ENCODE measurements at places on chromosomes 1 and 21. TPM values are rescaled to one million over a fixed set of nuclear protein-coding genes. Genes with fewer than 3 reads are reported as not detected.

LRRC47 gene
- total RNA-seq = 33.9 TPM

LRRN2 gene
- not detected for total RNA-seq

IKBKE gene
- total RNA-seq = 4.5 TPM

RSPH1 gene
- 0.11 TPM for total RNA-seq

GORAB gene
- total RNA-seq = 4.9 TPM

TNFSF18 gene
- total RNA-seq = not detected

GRCh38 chr1:158037008-158037865 is 43.8 kb downstream of the KIRREL1 start:
- no peak for DNase-seq

DNA sequence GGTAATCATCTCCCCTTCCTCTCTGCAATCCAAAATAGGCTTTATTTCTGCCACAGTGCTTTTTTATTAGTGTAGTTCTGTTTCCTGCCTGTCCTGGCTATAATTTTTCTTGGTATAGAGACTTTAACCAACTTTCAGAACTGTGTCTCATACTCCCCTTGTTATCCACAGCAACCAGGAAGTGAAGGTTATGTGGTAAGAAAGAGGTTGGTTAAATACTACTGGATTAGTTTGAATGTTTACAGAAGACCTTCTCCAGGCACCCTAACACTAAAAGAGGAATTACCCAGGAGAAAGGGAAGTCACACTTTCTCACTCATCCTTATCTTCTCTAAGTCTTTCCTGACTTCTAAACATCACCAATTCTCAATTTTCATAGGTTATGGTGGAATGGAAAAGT is 17.8 kb upstream of the TNFSF4 start:
- no peak for DNase-seq

DNA sequence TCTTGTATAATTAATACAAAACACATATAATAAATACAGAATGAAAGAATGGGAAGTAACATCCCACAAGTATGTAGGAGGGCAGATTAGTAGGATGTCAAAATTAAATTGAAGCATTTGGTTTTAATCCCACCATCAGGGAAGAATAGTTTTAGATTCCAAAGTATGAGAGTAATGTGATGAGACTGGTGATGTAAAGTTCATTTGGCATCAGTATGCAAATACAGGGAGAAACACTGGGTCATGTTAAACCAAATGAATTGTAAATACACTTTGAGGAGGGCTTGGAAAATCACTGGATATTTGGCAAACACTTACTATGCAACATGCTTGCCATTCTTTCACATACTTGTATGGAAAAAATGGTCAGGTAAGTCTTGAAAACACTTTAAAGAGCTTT is 358.8 kb downstream of the DPYD start:
- no peak for DNase-seq

- DNase-seq = no peak
Observed at GRCh38 chr1:114552106-114552639, 29.2 kb downstream of the BCAS2 start.

GRCh38 chr1:17047924-17048323 is 5.9 kb downstream of the SDHB start:
- no peak for DNase-seq

DNA sequence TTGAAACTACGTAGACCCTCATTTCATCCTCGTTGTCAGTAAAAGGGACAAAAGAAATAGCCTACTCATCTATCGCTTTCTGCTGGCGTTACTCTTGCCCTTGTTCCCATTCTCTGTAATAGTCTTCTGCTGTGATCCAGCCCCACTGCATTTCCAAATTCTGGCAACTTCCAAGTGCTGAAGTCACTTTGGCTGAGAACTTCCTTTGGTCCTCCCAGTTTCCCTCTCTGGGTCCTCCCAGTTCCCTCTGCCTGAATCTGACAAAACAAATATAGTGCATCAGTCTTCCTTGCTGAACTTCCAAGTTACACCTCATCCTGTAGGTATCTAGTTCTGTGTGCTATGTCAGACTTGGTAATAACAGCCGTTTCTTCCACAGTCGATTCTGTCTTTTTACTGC is 47.0 kb upstream of the PLA2G4A start:
- no peak for DNase-seq

GRCh38 chr1:82704393-82704792 is 903.7 kb downstream of the ADGRL2 start:
- no peak for DNase-seq

GRCh38 chr1:233662575-233663304 is 48.8 kb downstream of the KCNK1 start:
- no peak for DNase-seq

DNA sequence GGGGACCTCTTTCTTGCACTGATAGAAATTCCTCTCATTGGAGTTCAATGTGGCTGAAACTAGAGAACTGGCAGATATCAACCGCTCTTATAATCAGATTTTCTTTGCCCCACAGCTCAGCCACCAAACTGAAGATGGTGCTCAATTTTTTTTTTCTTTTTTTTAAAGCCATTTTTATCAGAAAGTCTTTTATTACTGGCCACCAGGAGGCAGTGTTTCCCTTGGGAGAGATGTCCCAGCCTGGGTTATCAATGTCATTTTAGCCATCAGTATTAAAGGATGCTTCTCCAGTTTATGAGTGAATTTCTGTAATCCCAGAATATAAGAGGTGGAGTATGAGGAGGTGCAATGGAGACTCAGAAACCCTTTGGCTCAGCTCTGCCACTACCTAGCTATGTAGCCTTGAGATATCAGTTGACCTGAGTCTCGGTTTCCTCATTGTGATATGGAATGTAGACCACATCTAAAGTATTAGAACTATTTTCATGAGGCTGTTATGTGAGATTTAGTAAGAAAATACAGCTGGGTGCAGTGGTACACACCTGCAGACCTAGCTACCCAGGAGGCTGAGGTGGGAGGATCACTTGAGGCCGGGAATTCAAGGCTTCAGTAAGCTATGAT is 27.6 kb downstream of the CD244 start:
- no peak for DNase-seq

- no peak for DNase-seq
Observed at GRCh38 chr1:64343105-64343822, 126.7 kb upstream of the CACHD1 start.

DNA sequence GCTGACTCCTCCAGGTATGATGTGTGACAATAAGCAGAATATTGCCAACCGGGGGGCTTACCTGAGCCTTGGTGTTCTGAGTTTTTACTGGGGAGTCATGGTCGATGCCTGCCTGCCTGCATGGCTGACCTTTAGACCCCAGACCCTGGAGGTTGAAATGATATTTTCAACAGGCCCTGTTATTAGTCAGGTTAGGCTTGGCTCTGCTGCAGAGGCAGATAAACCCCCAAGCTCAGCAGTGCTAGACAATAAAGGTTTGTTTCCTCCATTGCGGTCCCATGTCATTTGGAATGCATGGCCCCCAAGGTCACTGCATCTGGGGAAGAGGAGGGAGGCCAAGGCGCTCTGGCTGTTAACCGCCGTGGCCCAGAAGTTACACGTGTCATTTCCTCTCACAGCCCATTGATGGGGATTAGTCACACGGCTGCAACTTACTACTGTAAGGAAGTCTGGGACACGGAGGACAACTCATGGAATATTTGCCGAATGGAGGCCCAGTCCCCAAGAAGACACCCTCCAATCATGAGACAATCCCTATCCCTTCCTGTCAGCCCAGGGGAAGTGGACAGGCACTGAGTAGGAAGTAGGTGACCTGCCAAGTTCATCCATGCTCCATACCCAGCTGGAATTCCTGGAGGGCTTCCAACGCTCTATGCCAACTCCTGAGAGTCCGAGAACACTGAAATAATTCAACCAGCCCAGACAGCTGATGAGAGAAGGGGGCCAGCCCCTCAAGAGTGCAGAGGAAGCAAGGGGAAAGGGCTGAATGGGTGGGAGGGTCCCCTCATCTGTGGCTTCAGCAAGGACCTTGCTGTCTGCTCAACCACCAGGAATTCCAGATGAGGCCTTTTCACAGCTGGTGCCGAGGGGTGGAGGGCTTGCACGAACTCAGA is 97.3 kb downstream of the TAS1R2 start:
- no peak for DNase-seq

DNA sequence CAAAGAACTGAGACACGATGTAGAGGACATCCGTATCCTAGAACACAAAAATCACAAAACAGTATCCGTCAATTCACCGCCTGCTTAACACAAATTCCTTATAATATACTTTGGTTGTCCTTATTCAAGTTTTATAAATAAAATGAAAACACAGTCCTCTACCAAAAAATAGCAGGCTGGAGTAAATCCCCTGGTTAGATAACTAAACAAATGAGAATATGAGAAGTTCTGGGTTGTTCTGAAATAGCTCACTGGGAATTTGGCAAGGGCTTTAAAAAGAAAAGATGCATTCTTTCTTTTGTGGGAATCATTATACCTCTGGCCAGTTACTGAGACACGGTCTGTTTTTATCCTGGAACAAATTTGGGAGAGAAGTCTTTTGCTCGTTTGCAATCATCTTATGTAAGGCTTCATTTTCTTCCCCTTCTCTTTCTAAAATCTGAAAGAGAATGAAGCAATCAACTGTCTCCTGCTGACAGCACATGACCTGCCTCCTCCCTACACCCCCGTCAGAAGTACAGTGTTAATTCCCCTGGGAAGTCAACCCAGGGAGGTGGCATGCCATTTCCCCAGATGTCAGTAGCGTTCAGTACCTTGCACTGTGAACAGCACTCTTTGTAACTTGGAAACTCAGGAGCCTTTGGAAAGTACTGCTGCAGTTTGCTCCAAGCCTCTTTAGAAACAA is 37.1 kb upstream of the RAP1GAP start:
- no peak for DNase-seq

- DNase-seq = peak; percentile 42
Observed at GRCh38 chr21:41964171-41964570, 10.4 kb upstream of the C2CD2 start.

GRCh38 chr21:42864815-42865775 is 14.2 kb downstream of the WDR4 start:
- DNase-seq = no peak

GRCh38 chr1:162977944-162978568 is 91.1 kb upstream of the RGS4 start:
- DNase-seq = no peak

DNA sequence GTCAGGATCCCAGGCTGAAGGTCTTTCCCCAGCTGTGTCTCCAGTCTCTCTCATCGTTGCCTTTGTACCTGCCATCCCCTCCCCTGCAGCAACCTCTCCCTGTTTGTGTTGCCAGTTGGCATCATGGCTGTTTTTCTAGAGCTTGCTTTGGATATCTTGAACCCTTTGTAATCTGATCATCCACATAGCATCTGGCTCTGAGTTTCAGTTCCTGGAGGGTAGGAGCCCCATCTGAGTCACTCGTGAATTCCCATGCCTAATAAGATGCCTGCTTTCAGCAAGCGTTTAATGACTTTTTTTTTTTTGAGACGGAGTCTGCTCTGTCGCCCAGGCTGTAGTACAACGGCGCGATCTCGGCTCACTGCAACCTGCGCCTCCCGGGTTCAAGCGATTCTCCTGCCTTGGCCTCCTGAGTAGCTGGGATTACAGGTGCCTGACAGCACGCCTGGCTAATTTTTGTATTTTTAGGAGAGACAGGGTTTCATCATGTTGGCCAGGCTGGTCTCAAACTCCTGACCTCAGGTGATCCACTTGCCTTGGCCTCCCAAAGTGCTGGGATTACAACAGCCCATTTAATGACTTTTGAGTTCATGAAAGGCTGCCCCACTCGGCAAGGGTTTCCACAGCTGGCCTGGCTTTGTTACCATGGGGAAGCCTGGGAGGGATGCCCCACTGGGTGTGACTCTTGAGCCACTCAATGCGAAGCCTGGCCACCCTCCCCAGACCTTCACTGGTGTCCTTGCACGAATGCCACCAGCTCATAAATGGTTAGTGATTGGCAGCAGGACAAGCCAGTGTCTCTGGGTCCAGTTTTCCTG is 11.9 kb downstream of the ALPL start:
- no peak for DNase-seq

GRCh38 chr21:15057285-15057684 is 7.5 kb downstream of the NRIP1 start:
- DNase-seq = no peak

DNA sequence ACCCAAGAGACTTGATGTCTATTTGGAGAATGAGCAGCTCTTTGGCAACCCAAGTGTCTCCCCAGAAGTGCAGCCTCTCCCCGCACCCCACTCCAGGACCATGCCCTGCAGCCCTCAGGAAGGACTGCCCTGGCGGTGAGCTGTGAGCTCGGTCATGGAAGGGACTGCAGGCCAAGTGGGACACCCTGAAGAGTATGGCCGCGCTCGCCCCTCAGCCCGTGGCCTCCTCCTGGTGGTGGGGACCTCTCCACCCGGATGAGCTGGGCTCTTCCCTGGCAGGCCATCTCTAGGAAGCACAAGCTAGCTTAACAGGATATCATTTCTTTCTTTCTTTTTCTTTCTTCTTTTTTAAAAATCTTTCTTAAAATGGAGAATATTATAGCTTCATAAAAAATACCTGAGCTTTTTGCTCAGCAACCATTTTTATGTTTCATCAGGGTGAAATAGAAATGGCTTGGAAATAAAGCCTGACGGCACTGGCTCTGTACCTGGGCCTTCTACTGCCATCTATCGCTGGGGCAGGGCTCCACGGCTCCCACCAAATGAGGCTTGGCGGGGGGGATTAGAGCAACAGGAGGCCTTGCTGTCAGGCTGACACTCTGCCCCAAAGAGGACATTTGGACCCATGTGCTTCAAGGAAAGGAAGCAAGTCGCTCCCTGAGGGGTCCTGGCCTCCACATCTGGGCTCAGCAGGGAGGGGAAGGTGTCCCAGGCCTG is 296.2 kb upstream of the VAMP3 start:
- no peak for DNase-seq

GRCh38 chr1:232137066-232137465 is 492.9 kb downstream of the SIPA1L2 start:
- no peak for DNase-seq

DNA sequence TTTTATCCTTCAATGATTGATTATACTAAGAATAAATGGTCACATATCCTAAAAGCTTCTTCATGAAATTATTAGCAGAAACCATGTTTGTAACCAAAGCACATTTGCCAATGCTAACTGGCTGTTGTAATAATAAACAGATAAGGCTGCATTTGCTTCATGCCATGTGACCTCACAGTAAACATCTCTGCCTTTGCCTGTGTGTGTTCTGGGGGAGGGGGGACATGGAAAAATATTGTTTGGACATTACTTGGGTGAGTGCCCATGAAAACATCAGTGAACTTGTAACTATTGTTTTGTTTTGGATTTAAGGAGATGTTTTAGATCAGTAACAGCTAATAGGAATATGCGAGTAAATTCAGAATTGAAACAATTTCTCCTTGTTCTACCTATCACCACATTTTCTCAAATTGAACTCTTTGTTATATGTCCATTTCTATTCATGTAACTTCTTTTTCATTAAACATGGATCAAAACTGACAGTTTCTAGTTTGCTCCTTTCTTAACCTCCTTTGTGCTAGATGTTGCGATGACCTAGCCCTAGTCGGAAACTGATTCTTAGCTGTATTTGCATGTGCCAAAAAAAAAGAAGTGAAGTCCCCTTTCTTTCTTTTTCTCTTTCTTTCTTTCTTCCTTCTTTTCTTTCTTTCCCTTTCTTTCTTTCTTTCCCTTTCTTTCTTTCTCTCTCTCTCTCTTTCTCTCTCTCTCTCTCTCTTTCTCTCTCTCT is 45.1 kb downstream of the MAP3K7CL start:
- no peak for DNase-seq

DNA sequence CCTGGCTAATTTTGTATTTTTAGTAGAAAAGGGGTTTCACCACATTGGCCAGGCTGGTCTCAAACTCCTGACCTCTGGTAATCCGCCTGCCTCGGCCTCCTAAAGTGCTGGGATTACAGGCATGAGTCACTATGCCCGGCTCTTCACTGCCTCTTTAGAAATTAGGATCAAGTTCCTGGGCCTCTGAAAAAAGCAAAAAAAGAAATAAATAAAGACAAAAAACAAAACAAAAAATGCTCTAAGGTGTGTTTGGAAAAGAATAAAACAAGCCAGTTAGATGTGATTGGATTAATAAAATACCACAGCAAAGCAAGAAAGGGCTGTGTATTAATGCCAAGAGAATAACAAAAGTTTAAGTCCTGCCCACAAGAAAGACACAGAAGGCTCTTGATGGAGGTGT is 4.2 kb upstream of the ABCB10 start:
- DNase-seq = no peak
